Tibial nerve (tissue), 4 donors: ENCODE measurements at places on chromosomes 2 and 18.

GRCh38 chr18:44626807-44627206 is 53.9 kb upstream of the SETBP1 start:
- no peak for DNase-seq

- no peak for DNase-seq
Observed at GRCh38 chr2:153388246-153388645, 90.3 kb downstream of the RPRM start.

DNA sequence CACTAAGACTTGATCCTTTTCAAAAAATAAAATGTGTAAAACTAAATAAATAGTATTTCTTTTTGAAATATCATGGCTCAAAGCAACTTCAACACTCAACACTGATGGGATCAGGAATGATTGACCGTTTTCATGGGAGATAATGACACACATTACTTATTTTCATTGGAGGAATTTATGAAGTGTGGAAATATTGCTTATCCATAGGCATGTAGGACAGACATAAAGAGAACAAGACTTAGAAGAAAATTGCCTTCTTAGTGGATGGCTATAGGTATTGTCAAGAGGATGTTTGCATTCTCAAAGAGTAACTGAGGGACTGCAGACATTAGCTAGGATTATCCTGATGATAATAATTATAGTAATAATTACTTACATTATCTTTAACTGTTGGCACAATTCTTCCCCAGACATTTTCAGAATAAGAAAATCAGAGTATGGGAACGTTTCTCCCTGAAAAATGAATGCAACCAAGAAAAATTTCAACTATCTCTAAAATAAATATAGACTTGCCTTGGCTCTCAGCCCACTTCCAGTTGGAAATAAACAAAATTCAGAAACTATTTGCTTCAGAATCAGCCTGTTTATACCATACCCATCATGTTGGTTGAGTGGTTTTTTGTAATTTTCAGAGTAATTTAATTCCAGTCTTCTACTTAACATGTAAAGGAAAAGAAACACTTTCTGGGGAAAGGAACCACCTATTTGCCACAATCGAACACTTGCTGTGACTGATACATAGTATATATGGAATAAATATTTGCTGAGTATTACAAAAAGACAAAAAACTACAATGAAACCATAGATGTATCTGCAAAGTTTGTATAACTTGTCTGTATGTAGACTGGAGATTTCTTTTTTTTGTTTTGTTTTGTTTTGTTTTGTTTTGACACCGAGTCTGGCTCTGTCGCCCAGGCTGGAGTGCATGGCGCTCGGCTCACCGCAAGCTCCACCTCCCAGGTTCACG is 165.7 kb downstream of the TMX3 start:
- DNase-seq: no peak

- no peak for DNase-seq
Observed at GRCh38 chr2:107376909-107377308, 449.8 kb upstream of the RGPD4 start.

GRCh38 chr18:22816266-22817176 is 116.6 kb upstream of the RBBP8 start:
- no peak for DNase-seq

GRCh38 chr2:107663632-107664031 is 163.1 kb upstream of the RGPD4 start:
- DNase-seq: no peak

DNA sequence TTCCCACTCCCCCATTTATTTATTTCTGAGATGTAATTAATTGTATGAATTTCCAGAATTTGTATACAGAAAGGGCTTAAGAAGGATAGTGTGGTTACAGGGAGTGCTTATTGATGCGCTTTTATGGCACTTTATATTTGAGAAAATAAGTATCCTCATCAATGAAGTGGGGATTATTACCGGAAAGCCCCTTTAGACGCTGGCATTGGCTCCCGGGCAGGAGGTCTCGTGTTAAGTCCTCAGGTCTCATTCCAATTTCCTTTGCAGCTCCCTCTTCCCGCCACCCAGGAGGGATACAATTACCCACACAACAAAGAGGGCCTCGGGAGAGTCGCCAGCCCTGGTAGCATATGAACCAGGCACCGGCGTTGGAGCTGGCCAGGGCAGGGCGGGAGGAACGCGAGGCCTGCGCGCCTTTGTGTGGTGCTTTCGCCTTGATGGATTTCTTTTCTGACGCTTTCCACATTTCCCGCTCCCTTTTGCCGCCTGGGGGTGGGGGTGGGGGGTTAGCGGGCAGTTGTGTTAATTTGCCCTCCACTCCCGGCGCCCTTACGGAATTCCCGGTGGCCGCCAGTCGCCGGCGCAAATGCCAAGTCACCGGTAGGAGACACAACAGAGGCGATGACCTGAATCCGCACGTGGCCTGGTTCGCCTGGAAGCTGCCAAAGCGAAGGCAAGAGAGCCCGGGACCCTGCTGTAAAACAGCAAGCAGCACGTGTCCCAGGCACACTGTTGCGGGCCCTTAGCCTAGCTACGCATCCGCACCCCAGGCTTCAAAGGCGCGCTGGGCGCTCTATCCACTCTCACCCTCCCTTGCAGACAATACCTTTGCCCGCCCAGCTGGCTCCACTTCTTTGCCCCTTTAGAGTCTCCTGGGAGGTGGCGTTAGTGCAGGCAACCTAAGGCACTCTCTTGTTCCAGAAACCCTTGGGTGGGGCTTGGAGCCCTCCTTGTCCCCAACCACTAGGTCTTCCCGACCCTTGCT is 3.3 kb downstream of the GAD1 start:
- DNase-seq: no peak

DNA sequence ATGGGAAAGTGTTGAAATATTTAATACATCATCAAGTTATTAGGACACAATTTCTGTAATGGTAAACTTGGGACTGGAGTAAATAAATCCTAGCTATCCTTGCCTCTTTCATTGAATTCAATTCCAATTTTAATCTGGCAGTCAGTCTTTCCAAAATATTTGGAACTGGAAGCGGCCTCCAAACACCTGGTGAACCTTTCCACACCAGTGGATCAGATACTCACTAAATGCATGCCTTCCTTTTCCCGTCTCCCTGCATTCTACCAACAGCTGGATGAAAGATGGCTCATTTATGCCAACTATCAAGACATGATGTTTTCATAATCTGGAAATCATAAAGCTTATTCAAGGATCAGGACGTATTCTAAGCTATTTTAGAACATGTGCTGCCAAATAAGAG is 488.2 kb upstream of the SPHKAP start:
- DNase-seq: no peak
